ENCODE measurements at places on chromosomes 6 and 20. TPM values are rescaled to one million over a fixed set of nuclear protein-coding genes. Genes with fewer than 3 reads are reported as not detected.

The ID1 gene
- total RNA-seq: 87.3 TPM

The ZNF165 gene
- total RNA-seq: 0.18 TPM

The BNIP5 gene
- not detected for total RNA-seq

The ZNF831 gene
- total RNA-seq: 0.07 TPM

The MYBL2 gene
- not detected for total RNA-seq

The DUSP15 gene
- total RNA-seq: 2.4 TPM

The FOXQ1 gene
- not detected for total RNA-seq

The SLC17A3 gene
- total RNA-seq: not detected

The CLVS2 gene
- total RNA-seq: 0.40 TPM

The CST7 gene
- 0.35 TPM for total RNA-seq

The GPR63 gene
- 2.7 TPM for total RNA-seq

All from heart left ventricle (tissue), 16 donors.